ENCODE measurements at places on chromosomes 6 and 20.

DNA sequence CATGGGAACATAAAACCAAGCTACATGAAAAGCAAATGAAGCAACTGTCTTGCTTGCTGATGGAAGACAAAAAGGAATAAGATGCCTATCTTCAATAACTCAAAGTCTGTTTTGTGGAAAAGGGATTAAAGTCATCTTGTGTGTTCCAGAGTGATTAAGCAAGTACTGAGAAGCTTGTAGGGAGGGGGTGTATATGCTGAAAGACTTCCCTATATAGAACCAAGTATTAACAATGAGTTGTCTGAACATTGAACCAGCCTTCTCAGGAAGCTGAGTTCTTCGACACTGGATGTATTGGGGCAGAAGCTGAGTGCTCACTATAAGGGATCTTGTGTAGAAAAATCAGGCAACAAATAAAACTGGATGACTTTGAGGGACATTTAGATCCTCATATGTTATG, 451.8 kb downstream of the CD83 start:
- DNase-seq = no peak

DNA sequence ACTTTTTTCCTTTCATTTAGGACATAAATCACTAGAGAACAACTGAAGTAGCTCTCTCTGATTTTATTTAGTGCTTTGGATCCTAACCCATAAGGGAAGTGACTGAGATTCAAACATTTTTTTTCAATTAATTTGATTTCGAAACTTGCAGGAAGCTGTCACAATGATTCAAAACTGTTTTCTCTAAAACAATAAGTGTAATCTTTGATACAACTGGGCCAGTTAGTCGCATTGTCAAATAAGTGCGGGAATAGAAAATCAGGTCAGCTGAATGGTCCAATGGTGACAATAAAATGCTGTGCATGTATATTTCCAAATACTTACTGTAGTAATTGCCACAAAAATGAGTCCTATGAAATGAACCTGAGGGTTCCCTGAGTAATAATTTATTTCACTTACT, 930.8 kb downstream of the TFAP2A start:
- DNase-seq = no peak

GRCh38 chr6:129767776-129768485, 58.0 kb upstream of the ARHGAP18 start:
- DNase-seq = no peak

DNA sequence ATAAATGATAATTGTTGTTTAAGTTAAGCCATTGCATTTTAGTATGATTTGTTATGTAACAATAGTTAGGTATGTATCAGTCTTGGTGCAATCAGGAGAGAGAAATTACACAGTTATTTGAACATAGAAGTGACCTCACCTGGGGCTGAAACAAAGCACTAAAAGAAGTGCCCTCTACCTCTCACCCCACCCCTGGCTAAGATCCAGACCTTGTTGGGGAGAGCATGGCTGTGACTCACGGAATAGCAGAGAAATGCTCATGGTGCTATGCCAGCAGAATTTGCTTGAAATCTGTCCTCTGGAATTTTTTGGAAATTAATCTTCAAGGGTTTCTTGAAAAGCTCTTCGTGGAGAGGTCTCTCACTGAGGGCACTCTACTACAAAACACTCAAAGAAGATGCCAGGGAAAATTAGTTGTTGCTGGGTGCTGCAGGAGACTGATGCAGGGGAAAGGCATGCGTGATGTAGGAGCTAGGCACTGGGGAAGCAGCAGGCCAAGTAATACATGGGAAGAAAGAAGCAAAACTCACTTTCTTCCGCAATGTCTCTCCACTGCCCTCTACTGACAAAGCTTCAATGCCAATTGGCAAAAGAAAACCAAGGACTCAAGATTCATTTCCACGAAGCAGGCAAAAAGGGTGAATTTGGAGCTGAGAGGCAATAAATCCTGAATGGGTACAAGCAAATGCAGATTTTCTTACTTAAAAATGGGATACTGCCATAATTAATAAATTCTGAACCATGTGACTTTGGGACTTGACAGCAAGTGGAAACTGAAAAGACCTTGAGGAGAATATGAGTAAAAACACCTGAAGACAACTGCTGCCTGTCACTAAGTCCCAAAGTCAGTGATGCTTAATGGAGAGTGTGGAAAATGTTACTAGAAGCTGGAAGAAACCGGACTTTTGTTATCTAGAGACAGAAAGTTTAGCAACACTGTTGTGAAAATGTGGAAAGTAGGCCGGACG, 136.3 kb upstream of the ZNF184 start:
- DNase-seq = no peak

DNA sequence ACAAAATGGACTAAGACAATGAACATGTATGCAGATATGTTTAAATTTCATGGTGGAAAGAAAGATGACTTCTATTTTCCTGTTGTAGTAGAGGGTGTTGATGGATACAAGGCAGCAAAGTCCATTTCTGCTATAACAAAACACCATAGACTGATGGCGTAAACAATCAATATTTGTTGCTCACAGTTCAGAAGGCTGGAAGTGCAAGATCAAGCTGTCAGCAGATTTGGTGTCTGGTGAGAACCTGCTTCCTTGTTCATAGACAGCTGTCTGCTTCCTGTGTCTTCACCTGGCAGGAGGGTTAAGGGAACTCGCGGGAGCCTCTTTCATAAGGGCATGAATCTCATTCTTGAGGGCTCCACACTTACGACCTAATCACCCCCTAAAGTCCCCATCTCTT, 83.0 kb upstream of the ELOVL5 start:
- DNase-seq = no peak

GRCh38 chr6:2221726-2222274, 23.6 kb downstream of the GMDS start:
- no peak for DNase-seq

DNA sequence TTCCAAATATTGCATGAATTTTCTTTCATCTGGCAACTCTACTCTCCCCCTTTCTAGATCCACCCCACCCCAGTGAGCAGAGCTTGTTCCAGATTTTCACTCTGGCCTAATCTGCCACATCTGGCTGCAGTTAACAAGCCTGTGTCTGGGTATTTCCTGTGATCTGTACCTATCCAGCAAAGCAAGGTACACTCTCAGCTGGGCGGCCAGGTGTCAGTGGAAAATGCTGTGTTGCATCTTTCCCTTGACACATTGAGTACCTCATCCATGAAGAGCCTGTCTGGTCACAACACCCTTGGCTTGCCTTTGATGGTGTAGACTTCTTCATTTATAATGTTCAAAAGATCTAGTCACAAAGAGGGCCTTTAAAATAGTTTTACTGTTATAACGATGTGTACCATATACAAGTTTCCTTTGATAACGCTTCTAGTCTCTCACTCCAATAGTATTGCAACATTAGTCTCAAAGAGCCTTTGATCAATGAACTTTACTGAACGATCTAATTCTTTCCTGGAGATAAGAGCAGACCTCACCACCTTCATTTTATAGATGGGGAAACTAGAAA, 6.0 kb upstream of the RNF182 start:
- DNase-seq = no peak

DNA sequence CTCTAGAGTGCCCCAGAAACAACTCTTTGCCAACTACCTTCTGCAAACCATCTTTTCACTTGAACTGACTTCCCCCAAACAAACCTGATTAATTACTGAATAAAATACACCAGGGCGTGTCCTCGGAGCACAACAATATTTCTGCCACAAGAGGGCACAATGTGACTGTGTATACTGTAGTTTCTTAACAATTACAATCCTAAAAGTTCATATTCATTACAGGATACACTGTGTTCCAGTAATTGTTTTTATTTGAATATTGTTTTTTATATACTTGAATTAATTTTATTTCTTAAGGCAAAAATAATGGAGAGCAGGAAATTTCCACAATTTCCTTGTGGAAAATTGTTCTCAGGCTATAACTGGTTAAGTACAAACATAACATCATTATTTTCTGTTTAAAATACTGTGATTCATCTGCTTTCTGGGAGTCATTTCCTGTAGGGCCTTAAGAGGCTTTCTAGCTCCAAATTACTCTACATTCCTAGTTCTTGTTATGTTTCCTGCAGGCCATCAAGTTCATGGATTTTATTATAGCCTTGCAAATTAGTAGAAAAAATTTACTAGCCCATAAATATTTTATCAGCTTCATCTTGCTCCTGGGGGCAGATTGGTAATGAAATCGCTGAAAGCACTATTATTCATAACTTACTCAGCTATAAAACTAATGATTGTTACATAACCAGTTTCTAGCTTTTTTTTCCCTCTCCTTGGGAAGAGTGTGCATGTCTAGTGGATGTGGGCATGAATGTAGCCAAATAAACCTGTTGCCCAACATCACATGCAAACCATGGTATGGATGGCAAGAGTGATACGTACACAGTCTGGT, 51.9 kb upstream of the SLC22A16 start:
- DNase-seq = no peak

- no peak for DNase-seq
Observed at GRCh38 chr6:153898360-153899059, 140.5 kb upstream of the OPRM1 start.

- DNase-seq = no peak
Observed at GRCh38 chr6:109186012-109186411, 90.7 kb downstream of the CEP57L1 start.

DNA sequence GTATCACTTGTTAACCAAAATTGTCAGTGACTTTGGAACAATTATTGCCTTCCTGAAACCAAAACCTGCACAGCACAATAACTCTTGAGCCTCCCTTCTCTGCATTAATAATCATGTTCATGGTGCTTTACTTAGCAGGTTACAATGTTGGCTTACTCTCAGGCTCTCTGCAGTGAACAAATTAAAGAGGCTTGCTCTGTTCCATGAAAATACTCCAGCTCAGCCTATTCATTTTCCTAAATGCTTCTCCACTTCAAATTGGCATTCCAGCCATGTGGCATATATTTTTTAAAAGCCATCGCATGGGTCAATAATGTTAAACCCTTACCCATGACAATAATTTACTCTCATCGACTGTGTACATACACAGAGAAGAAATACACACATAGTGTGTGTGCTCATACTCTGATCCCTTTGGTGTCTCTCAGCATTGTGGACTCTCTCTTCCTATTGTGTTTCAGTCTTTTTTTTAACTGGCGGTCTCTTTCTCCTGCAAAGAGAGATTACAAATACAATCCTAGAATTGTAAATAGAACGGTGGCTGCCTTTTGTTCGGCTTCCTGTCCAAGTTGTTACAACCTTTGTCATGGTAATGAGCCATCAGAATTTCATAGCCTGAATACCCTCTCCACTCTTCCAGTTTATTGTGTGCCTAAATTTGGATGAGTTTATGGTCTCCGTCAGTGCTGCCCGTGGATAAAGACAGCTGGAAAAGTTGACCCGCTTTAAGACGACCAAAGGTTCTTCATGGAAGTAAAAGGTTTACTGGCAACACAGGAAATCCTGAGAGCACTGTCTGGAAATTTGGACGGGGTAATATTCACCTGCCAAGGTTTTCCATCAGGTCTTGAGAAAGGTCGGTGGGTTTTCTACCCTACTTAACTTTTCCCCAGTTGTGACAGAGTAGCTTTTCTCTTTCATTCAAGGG, 263.6 kb downstream of the CD83 start:
- DNase-seq = no peak

- no peak for DNase-seq
Observed at GRCh38 chr6:57159127-57159526, 13.0 kb upstream of the BAG2 start.

GRCh38 chr6:151240791-151241642, 1.2 kb downstream of the AKAP12 start:
- DNase-seq = peak; percentile 55

- no peak for DNase-seq
Observed at GRCh38 chr20:4876731-4877130, 124.6 kb downstream of the SLC23A2 start.

DNA sequence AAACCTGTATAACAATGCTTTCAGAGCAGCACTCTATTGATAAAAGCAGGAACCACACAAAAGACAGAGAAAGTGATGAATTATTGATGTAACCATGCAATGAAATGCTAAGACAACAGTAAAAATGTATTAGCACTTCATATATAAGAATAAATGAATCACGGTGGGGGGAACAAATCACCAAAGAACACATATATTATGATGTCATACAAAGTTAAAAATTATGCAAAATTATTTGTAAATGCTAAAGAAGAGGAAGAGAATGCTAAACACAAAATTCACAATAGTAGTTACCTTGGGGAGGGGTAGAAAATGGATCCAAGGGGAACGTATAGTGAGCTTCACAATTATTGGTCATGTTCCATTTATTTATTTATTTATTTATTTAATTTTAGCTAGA, 133.9 kb downstream of the KIF13A start:
- no peak for DNase-seq

GRCh38 chr6:112504621-112505020, 157.5 kb downstream of the RFPL4B start:
- DNase-seq = no peak

GRCh38 chr6:15936503-15936902, 192.4 kb upstream of the MYLIP start:
- no peak for DNase-seq

DNA sequence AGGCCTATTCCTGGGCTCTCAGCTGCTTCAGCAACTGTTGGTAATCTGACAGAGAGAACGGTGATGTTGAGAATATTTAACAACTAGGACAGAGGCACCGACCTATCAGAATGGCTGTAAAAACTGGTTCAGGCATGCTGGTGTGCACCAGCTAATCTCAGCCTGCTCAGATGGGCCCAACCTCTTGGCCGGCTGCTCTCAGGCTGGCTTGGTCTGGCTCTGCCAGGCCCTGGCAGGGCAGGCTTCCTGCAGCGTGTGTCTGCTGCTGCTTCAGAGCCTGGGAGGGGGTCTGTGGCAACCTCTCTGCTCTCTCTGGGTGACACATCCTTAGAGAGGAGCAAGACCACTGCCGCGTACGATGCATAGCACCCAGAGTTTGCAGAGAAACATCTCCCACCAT, 4.8 kb downstream of the SLC2A12 start:
- DNase-seq = peak; percentile 35

DNA sequence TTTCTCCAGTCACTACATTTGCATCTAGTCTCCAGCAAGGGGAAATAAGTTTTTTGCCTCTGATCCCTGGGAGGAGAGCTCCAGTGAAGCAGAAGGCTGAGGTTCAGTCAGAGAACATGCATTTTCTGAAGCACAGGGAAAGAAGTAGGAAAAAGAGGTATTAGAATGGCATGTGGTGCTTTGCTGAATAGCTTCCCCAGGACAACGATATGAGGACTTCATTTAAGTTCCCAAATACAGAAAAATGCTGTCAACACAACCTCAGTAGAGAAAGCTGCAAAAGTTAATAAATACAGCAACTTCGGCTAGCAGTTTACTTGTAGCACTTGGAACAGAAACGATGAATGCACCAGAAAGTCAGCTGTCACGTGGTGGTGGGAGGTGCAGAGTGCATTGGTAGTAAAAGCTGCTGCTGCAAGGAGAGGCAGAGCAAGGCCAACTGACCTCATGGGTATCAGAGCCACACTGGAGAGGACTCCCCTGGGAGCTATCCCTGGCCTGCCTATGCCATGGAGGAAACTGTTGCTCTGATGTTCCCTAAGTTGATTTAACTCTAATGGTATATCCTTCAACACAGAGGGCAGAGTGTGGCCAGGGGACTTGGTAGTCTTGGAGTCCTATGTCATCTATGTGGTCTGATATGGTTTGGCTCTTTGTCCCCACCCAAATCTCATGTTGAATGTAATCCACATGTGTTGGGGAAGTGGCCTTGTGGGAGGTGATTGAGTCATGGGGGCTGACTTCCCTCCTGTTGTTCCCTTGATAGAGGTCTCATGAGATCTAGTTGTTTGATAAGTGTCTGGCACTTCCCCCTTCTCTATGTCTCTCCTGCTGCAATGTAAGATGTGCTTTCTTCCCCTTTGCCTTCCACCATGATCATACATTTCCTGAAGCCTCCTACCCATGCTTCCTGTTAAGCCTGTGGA, 85.9 kb downstream of the ADTRP start:
- no peak for DNase-seq
